CD8-positive, alpha-beta memory T cell (primary cell): ENCODE measurements at places on chromosomes 12 and 14. TPM values are rescaled to one million over a fixed set of nuclear protein-coding genes. Genes with fewer than 3 reads are reported as not detected.

DNA sequence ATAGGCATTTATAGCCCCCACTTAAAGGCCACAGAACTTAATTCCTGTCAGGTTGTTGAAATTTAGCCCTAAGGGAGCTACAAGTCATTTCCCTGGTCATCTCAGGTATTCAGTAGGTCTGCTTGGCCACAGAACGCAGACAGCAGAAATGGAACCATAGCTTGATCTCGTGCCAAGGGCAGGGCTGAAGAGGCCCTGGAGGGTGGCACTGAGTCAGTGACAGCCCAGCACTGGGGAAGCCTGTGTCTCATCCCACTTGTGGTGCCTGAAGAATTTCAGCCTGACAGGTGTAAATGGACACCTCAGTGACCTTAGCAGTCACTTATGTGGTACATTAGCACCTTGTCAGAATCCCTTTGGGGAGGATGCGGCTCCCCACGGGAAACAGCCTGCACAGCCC, 6.6 kb downstream of the PRKAB1 start:
- DNase-seq = no peak

DNA sequence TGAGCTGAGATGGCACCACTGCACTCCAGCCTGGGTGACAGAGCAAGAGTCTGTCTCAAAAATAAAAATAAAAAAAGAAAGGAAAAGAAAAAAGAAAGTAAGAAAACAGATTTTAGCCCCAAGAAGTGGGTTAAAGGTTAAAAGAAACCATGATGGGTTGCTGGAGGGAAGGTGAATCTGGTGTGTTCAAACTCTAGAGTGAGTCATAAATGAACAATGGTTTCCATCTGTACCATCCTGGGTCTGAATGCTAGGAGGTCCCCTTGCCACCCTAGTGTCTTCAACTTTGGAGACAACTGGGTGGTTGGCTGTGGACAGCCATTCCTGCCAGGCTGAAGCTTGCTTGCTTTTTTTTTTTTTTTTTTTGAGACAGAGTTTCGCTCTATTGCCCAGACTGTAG, 1.6 kb upstream of the RPS26 start:
- DNase-seq = no peak

- DNase-seq = no peak
Measured at GRCh38 chr14:90617961-90618360, 198.3 kb downstream of the TTC7B start.

PIANP gene
- 0.79 TPM for total RNA-seq

COX8C gene
- total RNA-seq = not detected

DNA sequence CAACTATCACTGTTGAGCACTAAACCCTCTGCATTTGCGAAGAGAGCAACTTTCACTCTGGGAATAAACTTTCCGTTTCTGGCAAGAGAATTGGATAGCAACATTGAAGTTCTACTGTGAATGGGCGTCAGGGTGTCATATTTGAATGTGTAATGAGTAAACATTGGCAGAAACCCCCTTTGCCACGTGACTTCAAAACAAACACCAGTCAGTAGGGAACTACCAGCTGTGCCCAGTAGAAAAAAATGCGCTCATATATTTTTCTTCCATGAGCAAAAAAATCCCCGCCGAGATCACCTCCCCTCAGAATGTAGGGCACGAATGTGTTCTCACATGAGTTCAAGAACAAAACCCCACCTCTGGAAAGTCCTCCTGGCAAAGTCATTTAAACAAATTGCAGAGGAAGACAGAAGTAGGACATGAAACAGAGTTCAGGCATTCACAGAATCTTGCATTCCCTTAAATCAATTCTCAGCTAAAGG, 80.6 kb downstream of the BTG1 start:
- no peak for DNase-seq

GRCh38 chr12:66571361-66571915, 107.4 kb downstream of the GRIP1 start:
- DNase-seq = no peak

DNA sequence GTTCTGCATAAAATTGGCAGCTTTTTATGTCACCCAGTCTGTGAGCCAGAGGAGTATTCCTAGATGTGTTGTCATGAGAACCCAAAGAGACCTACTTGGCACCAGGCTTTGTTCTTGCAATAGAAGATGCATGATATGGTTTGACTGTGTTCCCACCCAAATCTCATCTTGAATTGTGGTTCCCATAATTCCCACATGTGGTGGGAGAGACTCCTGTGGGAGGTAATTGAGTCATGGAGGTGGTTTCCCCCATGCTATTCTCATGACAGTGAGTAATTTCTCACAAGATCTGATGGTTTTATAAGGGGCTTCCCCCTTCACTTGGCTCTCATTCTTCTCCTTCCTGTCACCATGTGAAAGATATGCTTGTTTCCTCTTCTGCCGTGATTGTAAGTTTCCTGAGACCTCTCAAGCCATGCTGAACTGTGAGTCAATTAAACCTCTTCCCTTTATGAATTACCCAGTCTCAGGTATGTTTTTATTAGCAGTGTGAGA, 572.0 kb upstream of the ATP2B1 start:
- DNase-seq = no peak

DNA sequence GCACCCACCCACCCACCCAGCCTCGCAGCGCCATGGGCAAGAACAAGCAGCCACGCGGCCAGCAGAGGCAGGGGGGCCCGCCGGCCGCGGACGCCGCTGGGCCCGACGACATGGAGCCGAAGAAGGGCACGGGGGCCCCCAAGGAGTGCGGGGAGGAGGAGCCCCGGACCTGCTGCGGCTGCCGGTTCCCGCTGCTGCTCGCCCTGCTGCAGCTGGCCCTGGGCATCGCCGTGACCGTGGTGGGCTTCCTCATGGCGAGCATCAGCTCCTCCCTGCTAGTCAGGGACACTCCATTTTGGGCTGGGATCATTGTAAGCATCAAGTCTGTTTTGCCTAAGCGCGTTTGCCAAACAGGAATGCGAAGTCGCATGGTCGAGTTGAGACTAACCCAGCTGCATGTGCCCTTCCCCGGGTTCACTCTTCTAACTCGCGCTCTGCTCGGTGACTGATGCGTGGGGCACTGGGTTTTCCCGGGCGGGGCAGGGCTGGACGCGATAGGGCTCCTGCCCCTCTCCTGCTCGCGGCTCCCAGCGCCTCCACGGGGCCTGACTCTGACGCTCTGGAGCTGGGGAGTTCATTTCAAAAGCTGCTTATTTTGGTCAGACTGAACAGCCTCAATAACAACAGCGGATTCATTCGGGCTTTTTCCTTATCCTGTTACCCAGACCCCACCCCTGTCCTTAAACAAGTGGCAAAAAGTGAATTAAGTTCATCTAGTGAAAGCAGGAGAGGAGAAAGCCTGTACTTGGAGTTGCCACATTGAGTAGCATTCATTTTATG, 458 bp downstream of the SSPN start:
- DNase-seq = no peak

EXOC3L4 gene
- not detected for total RNA-seq

FAM222A gene
- 3.0 TPM for total RNA-seq

CD4 gene
- total RNA-seq = 1.2 TPM

DNA sequence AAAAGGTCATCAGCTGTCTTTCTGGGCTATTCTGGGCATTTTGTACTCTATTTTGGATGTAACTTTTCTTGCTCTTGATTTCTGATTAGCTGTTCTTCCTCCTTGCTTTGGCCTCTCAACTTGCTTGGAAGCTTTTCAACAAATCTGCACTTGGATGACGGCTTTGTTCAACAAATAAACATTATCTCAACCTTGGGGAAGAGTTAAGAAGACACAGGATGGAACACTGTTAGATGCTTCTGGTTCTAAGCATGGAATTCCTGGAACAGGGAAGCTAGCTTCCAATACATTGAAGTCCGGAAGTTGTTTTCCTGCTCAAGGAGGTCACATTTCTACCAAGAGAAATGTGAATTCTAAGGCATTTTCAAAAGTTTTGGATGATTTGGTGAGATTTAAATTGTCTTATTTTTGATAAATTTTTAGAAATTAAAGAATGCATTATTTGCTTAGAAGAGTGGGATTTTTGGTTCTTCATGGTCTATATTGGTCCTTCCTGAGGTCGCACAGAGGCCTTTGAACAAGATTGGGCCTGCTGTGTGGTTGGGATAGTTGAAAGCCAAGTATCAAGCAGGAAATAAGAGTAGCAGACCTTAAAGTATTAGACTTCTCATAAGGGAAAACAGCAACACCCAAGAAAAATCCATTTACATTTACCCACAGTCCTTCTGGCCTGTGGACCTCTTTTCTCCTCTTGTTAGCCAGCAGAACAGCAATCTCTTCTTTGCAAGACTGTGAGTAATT, 59.2 kb downstream of the PPFIBP1 start:
- DNase-seq = no peak

TSPAN19 gene
- total RNA-seq = not detected

CMA1 gene
- total RNA-seq = not detected

DNA sequence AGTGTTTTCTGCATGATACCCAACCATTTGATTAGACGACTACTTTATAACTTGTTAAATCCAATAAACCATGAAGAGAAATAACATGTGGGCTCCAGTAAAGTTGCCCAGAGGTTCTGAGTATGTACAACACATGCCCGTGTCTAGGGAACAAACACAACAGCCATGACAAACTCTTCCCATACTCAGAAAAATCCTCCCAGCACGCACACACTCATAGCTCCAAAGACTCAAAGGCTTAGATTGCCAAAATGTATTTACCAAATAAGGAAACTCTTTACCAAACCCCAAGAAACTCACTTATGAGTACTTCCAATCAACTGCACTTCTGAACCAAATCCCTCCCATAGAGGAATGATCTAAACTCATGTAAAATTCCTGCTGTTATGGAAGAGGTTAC, 17.3 kb downstream of the SART3 start:
- no peak for DNase-seq

GRCh38 chr12:118494776-118495175, 118.4 kb downstream of the SUDS3 start:
- DNase-seq = no peak

GRCh38 chr14:99224948-99225347, 47.0 kb downstream of the BCL11B start:
- DNase-seq = no peak

- DNase-seq = no peak
Measured at GRCh38 chr14:39218171-39218769, 15.4 kb upstream of the MIA2 start.

DNA sequence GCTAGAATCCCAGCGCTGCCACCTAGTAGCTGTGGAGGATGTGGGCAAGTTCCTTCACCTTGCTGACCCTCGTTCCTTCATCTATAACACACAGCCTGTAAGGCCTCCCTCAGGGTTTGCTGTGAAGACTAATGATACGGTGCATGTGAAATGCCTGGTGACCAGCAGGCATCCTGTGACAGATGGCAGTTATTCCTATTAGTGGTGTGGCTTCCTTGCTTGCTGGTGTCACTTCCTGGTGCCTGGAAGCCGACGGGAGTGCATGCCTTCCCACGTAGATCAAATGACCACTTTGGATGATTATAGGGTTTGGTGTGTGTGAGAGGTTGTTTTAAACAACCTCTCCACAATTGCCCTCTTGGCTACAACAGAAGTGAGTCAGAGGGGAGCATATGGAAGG, 894.9 kb downstream of the VRK1 start:
- DNase-seq = no peak

DNA sequence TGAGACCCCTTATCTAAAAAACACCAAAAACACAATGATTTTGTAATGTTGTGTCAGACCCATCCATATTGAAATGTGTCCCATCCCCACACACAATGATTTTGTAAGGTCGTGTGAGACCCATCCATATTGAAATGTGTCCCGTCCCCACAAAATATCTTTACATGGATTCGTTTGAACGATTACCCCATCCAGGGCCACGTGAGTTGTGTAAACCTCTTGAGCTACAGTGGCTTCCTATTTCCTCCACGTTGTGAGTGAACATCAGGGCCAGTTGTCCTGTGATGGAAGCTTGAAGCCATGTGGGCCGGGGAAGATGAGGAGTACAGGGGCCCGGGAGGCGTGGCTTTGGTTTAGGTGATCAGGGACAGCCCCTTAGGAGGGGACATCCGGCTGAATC, 27.0 kb upstream of the ULK1 start:
- DNase-seq = no peak

DNA sequence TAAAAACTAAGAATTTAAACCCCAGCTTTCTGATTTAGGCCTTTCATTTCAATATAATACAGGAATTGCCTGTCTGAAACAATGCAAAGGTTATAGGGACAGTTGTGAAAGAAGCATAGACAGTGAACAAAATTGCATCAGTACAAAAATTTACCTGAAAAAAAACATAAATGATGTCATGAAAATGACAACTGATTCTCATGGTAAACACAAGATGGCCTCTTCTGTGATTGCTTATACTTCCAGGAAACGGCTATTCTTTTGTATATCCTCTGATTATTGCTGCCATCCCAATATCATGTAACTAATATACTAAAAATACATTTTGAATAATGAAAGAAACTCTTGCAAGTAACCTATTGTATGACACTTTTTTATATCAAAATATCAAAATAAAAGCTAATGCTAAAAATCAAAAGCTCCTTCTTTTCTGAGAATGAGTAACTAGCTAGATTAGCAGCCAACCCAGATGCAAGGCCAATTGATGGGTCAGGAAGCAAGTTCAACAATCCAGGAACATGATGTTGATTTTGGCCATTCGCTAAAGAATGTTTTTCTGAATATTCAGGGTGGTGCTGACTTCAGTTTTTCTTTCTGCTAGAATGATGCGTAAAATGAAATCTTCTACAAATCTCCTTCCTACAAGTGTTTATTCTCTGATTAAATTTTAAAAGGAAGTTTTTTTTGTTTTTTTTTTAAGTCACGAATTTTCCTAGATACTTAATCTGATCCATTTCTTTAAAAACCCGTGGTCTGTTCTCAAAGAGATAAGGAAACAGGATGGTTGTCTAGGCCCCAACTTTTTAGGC, 83.6 kb downstream of the ALX1 start:
- DNase-seq = no peak
